ENCODE measurements at places on chromosomes 3 and 15. TPM values are rescaled to one million over a fixed set of nuclear protein-coding genes. Genes with fewer than 3 reads are reported as not detected.
A peak's percentile ranks its signal among the peaks of the same experiment; 100 is the strongest.

PARP3 gene
- total RNA-seq: 36.7 TPM

SLC7A14 gene
- total RNA-seq: 0.06 TPM

GP5 gene
- 0.49 TPM for total RNA-seq

UBXN7 gene
- total RNA-seq: 36.0 TPM

DNA sequence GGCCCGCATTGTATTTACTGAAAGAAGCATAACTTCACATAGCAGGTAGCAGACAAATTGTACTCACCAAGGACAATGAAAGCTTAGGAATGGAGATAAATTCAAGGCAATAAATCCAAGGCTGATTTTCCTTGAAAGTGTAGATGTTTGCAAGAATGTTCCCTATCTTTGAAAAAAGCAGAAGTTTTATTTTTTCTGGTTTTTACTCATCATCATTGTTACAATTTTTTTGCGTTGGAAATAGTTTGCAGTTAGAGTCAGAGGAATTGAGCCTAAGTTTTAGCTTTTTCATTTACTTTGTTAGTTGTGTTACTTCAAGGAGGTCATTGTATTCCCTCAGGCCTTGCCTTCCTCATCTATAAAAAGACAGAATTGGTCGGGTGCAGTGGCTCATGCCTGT lies 213.9 kb upstream of the TBL1XR1 start:
- no peak overlapping the region for H3K27ac ChIP-seq

GRCh38 chr3:194872669-194872977 lies 186.9 kb downstream of the FAM43A start:
- no peaks in the 10 kb centered on the region for H3K36me3 ChIP-seq
- H3K4me1 ChIP-seq: peaks cover 13% of the 10 kb centered on the region
- H3K27ac ChIP-seq: no peak overlapping the region

DNA sequence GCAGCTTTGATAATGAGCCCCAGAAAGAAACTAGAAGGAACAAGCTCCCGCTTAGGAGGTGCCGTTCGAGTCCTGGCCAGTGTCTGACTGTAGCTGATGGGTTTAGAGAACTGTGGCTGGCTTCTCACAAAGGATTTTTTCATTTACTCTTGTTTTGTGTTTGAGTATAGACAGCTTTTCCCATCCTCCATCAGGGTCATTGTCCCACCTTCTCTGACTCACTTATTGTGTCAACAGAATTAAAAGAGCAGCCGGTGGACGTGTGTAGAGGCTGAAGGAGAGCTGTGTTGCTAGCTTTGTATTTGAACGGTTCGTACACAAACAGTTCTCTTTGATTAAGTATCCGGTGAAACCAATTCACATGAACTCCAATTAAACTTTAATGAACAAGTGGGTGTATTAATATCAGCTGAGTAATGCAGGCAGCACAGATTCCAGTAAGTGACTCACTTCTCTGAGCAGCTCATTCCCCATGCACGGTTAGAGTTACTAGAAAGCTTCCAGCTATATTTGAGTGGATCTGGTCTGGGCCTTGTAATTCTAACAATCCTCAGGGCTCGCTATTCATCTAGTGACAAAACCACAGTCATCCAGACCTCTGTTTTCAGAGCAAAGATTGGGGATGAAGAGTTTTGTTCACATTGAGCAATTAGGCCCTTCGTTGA lies 141.0 kb downstream of the LPP start:
- peaks cover 4% of the 10 kb centered on the region for H3K36me3 ChIP-seq
- H3K27ac ChIP-seq: peak overlapping the region; percentile 58
- no peak for DNase-seq
- H3K27me3 ChIP-seq: no peaks in the 10 kb centered on the region

GRCh38 chr3:58004973-58005372 lies 3.2 kb upstream of the FLNB start:
- no peaks in the 10 kb centered on the region for H3K36me3 ChIP-seq
- no peak overlapping the region for H3K27ac ChIP-seq
- H3K4me1 ChIP-seq: peaks cover 4% of the 10 kb centered on the region
- no peaks in the 10 kb centered on the region for H3K27me3 ChIP-seq
- no peak for DNase-seq
- no peak overlapping the region for H3K4me3 ChIP-seq

DNA sequence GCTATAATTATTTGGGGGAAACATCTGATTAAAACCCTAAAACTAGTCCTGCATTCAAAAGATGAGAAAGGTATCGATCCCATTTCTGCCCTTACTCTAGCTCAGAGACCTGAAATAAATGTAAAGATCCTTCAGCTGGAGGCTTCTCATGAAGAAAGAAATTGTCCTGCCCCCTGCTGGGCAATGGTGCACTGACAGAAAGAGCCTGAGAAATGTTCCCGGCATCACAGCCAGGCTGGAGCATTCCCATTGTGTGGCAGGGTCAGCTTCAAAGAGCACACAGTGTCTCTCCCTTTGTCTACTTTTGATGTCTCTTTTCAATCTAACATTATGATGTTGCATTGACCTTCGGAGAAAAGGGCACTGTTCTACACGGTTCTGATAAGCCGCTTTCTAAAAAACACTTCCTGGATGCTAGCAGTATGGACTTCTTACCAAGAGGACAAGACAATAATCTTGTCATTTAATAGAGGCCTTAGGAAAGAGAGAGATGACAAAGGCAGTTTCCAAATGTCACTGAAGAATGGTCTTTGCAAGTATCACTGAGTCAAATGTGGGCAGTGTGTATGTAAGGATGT lies 287.5 kb downstream of the MAGI1 start:
- no peak overlapping the region for H3K27ac ChIP-seq
- no peaks in the 10 kb centered on the region for H3K27me3 ChIP-seq
- peak; percentile 40 for DNase-seq
- H3K4me1 ChIP-seq: no peaks in the 10 kb centered on the region

DNA sequence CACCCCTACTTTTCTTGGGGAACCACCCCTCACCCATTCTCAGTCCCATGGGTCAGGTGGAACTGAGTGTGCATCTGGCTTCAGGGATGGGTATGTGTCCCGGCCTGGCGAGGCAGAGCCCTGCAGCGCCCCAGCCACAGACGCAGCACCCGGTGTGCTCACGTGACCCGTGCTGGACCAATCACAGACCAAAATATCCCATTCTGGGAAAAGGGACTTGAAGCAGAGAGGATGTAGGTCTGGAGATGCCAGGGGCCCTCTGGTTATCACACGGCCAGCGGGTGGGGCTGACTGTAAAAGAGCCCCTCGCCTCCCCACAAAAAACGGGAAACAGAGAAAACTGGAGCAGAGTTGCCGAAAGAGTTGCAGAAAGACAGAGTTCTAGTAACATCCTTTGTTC lies 138.0 kb upstream of the RAD18 start:
- DNase-seq: no peak
- no peak overlapping the region for H3K27ac ChIP-seq
- no peaks in the 10 kb centered on the region for H3K36me3 ChIP-seq
- no peaks in the 10 kb centered on the region for H3K27me3 ChIP-seq

DNA sequence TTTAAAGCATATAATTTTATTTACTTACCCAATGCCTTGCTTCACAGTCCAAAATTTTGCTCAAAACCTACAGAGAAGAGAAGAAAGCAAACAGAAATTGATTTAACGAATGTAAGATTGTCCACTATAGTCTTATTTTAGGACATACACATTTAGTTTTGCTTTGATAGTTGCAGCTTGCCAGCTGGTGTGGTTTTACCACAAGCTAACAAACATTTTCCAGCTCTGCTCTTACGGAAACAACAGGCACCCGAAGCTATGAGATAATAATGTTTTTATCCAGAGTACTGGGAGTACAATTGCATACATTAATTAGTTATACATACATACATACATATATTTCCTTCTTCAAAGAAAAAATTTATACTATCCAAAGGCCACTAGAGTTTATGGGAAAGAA lies 10.4 kb downstream of the BCL6 start:
- H3K27ac ChIP-seq: no peak overlapping the region
- no peak for DNase-seq
- peaks cover 17% of the 10 kb centered on the region for H3K36me3 ChIP-seq
- no peaks in the 10 kb centered on the region for H3K4me1 ChIP-seq
- no peaks in the 10 kb centered on the region for H3K27me3 ChIP-seq
- no peak overlapping the region for H3K4me3 ChIP-seq

GRCh38 chr3:195270079-195270816 lies 711 bp downstream of the XXYLT1 start:
- H3K27ac ChIP-seq: peak overlapping the region; percentile 43
- H3K4me3 ChIP-seq: peak overlapping the region; percentile 90
- DNase-seq: peak; percentile 47
- no peaks in the 10 kb centered on the region for H3K36me3 ChIP-seq

GRCh38 chr3:158649791-158650190 lies 5.5 kb downstream of the GFM1 start:
- H3K4me1 ChIP-seq: no peaks in the 10 kb centered on the region
- no peak for DNase-seq
- H3K4me3 ChIP-seq: no peak overlapping the region
- H3K27ac ChIP-seq: no peak overlapping the region
- peaks cover 8% of the 10 kb centered on the region for H3K36me3 ChIP-seq

DNA sequence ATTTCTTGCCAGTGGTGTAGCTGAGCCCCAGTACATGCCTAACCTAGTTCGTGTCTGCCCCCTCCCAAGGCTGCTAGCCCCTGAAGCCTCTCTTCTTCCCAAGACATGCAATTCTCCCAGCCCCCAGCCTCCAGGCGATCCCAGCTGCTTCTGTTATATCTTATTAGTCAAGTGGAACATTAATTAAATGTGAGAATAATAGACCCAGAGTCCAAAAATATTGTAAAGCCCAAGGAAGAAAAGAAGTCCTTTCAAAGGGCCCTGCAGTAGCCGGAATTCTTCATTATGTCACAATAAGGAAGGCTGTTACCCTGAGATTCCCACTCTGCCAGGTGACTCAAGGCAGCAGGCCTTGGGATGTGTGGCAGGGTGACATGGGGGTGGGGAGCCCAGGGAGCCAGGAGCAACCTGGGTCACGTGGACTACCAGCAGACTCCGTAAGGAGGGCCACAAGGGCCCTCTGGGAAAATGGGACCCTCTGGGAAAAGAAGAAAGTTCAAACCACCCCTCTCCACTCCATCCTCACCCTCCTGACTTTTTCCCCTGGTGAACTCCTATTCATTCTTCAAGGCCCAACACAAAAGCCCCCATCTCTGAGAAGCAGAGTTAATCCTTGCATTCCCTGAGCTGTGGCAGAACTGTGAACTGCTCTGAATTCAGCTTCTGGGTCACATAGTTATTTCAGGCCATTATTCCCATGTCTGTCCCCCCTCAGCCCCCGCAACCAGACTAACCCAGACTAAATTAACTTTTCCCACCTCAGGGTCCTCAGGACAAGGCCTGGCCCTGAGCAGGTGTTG lies 21.8 kb upstream of the TRH start:
- no peaks in the 10 kb centered on the region for H3K27me3 ChIP-seq
- H3K4me1 ChIP-seq: no peaks in the 10 kb centered on the region
- DNase-seq: no peak
- H3K4me3 ChIP-seq: no peak overlapping the region
- H3K27ac ChIP-seq: no peak overlapping the region
